ENCODE measurements at places on chromosomes 16 and 17. TPM values are rescaled to one million over a fixed set of nuclear protein-coding genes. Genes with fewer than 3 reads are reported as not detected.

The OMG gene
- total RNA-seq = 2.0 TPM

The GJC1 gene
- total RNA-seq = 17.8 TPM

The TRAP1 gene
- total RNA-seq = 58.5 TPM

The KLHL10 gene
- not detected for total RNA-seq

The PSMD7 gene
- 64.3 TPM for total RNA-seq

The PLA2G10 gene
- total RNA-seq = not detected

The FOXO3B gene
- total RNA-seq = 3.3 TPM

The SLC9A5 gene
- 0.69 TPM for total RNA-seq

The ST6GALNAC2 gene
- 205 TPM for total RNA-seq

The LGALS9B gene
- total RNA-seq = not detected

The KRT32 gene
- total RNA-seq = not detected

The CRISPLD2 gene
- 2.7 TPM for total RNA-seq

The CSH1 gene
- not detected for total RNA-seq

The MT4 gene
- total RNA-seq = not detected

The ITPRIPL2 gene
- 28.0 TPM for total RNA-seq

The KRT36 gene
- total RNA-seq = not detected

The NPIPB2 gene
- 15.6 TPM for total RNA-seq

The PRR29 gene
- total RNA-seq = not detected

The PERCC1 gene
- total RNA-seq = not detected

The KRT28 gene
- not detected for total RNA-seq

The CACNG5 gene
- total RNA-seq = not detected

The DPEP2 gene
- not detected for total RNA-seq

The GH2 gene
- not detected for total RNA-seq

The RETREG3 gene
- total RNA-seq = 69.3 TPM

The IRF8 gene
- total RNA-seq = not detected

The PYDC1 gene
- not detected for total RNA-seq

The ZNF205 gene
- total RNA-seq = 18.2 TPM

The HOXB5 gene
- not detected for total RNA-seq

The ITGAL gene
- not detected for total RNA-seq

The ZG16 gene
- total RNA-seq = not detected

The CCL1 gene
- total RNA-seq = not detected

The PIRT gene
- total RNA-seq = not detected

The ACSM2B gene
- not detected for total RNA-seq

The BCL6B gene
- total RNA-seq = not detected

The GPR179 gene
- under 0.01 TPM for total RNA-seq

The GCGR gene
- not detected for total RNA-seq

The GNG13 gene
- not detected for total RNA-seq
